T-helper 2 cell (primary cell): ENCODE measurements at places on chromosomes 4 and X.

GRCh38 chr4:111930659-111931058 lies 214.6 kb upstream of the FAM241A start:
- no peak for DNase-seq

DNA sequence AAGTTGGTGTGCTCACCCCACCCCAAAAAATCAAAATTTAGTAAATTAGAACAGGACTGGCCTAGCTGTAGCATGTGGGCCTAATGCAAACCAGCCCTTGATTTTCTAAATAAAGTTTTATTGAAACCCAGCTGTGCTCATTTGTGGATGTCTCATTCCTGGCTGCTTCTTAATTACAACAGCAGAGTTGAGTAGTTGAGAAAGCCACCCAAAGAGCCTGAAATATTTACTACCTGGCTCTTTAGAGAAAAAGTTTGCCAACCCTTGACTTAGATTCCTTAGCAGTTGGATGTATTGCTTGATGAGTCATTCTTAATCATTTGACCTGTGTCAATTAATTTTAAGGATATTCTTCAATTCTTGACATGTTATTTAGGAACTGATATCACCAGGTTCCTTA lies 168.3 kb upstream of the PUDP start:
- DNase-seq: no peak

DNA sequence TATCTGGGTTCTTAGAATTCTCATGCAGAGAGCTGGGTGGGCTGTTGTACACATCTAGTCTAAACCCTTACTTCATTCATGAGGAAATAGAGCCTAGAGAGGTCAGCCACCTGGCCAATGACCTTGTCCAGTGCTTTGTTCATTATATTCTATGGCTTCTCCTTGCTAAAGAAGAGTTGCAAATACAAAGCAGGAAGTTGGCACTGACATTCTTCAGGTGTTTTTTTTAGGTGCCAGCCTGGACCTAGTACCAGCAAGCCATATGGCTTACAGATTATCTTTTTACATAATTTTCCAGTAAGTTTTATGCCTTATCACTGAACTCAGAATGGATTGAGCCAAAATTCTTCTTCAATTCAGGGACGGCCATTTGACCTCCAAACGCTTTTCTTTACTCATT lies 54.7 kb upstream of the PGM2 start:
- no peak for DNase-seq

DNA sequence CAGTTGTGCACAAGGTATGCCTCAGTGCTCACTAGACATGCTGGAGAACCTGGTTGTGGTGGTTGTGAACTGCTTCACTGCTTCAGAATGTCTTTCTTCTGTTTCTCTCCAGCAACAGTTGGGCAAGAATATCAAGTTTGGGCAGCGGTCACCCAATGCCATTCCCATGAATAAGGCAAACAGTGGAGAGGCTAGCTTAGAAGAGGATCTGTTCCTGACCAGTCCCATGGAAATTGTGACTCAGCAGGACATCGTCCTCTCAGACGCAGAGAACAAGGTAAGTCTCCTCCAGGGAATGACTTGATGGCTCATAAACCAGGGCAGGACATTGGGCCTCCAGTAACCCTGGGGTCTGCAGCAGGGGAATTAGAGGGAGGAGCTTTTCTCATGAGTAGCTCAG lies 79.9 kb downstream of the AASDH start:
- DNase-seq: no peak

DNA sequence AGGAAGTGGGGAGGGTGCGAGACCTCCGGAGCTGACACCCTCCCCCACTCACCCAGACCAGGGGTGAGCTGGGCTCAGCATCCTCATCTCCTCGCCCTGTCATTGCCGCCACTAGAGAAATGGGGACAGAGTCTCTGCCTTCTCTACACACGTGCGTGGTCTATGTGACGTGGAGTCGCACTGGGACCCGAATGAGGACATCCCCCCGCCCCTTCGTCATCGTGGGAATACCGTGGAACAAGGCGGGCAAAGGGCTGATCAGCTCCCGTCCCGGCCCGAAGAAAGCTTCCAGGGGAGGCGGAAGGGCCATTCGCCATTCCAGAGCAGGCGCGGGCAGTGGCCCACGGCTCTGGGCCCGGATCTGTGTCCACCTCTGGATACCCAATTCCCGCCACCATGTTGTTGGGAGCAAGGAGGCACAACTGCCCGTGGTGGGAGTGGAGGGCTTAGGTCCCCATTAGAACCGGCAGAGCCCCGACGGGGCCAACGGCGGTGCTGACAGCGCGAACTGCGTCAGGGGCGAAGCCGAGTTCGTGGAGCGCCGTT lies 12.0 kb downstream of the HMX1 start:
- DNase-seq: no peak

GRCh38 chr4:73608689-73609594 lies 11.3 kb downstream of the RASSF6 start:
- no peak for DNase-seq
